ENCODE measurements at places on chromosomes 6 and 20.

- peak; percentile 42 for DNase-seq
These were observed 95.4 kb downstream of the OGFRL1 start for GRCh38 chr6:71383901-71384489.

- DNase-seq, result no peak
These were observed 55.9 kb downstream of the COL11A2 start for GRCh38 chr6:33136310-33136900.

DNA sequence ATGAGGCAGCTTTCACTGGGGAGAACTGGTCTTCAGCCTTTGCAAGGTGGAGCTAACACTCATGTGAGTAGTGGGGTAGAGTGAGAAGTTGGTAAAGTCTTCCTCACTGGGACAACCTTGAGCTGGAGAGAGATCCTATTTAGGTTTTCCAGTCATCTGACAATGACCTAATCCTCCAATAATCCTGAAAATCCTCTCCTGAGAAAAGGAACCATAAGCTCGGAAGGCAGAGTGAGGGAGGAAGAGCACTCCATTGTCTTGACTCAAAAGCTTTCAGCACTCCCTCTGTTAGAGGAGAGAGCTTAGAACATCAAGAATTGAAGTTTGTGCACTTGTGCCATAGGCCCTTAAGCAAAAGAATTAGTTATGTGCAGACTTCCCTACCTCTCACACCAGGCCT, 77.8 kb downstream of the TRAM2 start:
- no peak for DNase-seq

GRCh38 chr6:90466154-90466940, 120.5 kb downstream of the MAP3K7 start:
- no peak for DNase-seq

DNA sequence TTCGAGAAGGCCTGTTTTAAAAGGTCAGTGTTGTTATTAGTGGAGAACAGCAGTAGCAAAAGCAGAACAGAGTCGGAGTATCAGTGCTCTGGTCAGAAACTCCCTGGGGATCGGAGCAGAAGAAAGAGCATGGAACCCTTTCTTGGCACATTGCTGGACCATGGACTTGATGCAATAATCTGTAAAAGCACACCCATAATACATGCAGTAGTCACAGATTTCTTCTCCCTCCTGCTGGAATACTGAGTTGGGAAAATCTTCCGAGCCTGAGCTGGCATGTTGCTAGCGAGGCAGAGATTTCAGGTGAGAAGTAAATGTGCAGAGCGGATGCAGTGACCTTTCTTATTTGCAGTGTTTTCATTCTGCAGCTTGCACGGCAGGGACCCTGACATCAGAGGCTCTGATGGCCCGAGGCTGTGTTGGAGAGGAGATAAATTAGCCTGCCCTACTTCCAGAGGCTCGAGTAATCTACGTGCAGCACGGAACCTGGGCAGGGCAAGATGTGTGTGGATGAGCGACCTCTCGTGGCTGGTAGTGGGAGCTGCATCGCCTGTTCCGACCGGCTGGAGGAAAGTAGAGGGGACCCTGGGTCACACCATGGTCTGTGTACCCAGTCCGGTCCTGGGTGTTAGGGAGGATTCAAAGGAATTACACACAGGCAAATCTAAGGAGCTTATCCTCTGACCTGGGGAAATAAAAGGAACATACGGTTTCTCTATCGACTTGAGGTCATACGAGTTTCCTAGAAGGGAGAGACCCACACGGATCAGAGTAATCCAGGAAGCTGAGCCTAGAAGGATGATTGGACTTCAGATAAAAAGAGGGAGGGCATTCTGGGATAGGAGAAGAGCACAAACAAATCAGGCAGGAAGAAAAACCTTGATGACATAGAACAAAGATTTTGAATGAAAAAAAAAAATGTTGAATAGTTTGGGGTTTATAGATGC, 137.0 kb upstream of the STMND1 start:
- DNase-seq, result no peak

- no peak for DNase-seq
These were observed at the start of gene NTSR1 for GRCh38 chr20:62708591-62709536. Gene NTSR1 (plus strand): TSS chr20:62708836. CDS start chr20:62709208, 372 bp downstream.

- peak; percentile 76 for DNase-seq
These were observed 55.0 kb upstream of the KCNK16 start for GRCh38 chr6:39377539-39377950.

GRCh38 chr20:61900011-61900944, 165.4 kb downstream of the TAF4 start:
- DNase-seq, result no peak

DNA sequence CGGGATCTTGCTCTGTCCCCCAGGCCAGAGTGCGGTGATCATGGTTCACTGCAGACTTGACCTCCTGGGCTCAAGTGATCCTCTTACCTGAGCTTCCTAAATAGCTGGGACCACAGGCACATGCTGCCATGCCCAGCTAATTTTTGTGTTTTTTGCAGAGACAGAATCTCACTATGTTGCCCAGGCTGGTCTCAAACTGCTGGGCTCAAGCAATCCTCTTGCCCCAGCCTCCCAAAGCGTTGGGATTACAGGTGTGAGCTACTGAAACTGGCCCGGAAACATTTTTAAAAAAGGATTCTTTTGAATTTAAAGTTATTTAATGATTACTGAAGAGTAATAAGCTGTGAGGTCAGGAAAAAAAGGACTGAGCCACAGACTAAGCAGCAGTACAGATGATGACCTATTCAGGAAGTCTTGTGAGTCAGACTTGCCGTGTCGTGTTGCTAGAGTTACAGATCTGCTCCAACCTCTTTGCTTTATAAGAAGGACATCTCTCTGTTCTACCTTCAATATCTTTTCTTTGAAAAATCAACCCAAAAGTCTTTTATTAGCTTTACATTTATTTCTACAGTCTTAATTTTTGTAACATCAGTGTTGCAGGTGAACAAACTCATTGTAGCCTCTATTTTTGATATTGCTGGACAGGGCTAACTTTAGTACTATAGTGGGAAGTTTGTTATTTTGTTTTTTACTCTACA, 108.7 kb downstream of the NCOA3 start:
- DNase-seq, result no peak

GRCh38 chr6:14083751-14084150, 33.8 kb upstream of the CD83 start:
- no peak for DNase-seq

- DNase-seq, result no peak
These were observed 73.2 kb downstream of the AHI1 start for GRCh38 chr6:135424385-135424784.

DNA sequence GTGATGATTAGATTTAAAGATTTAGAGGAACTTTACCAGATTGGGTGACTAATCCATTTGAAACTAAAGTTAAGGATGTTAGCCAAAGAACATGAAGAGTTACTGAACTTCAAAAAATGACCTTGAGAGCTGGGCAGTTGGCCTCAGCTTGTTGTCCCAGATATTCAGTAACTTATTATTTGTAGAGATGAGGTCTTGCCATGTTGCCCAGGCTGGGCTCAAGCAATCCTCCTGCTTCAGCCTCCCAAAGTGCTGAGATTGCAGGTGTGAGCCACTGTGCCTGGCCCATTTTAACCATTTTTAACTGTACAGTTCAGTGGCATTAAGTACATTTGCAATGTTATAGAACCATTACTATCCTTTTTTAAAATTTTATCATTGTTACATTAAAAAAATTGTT, 161.5 kb downstream of the SLC16A10 start:
- no peak for DNase-seq

DNA sequence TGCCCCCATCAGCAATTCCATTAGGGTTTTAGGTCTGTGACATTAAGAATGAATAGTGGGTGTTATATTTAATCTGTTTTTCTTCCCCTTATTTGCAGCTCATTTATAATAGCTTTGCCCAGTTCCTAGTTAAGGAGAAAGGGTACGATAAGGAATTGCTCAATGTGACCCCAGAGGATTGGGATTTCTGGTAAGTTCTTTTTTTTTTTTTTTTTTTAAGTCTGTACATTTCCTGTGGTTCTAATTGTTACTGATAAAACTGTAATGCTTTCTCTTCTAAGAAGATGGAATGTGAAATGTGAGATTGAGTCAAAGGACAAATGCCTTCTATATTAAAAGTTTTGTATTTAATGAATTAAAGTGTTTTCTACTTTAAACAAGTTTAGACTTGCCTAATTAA, 5.5 kb downstream of the NT5DC1 start:
- DNase-seq, result no peak

- peak; percentile 69 for DNase-seq
These were observed at the start of gene NINL for GRCh38 chr20:25584905-25585704. Gene NINL (minus strand): TSS chr20:25585531. CDS start chr20:25526587, 58,944 bp downstream.

GRCh38 chr6:149268768-149269167, 48.7 kb upstream of the TAB2 start:
- DNase-seq, result no peak

DNA sequence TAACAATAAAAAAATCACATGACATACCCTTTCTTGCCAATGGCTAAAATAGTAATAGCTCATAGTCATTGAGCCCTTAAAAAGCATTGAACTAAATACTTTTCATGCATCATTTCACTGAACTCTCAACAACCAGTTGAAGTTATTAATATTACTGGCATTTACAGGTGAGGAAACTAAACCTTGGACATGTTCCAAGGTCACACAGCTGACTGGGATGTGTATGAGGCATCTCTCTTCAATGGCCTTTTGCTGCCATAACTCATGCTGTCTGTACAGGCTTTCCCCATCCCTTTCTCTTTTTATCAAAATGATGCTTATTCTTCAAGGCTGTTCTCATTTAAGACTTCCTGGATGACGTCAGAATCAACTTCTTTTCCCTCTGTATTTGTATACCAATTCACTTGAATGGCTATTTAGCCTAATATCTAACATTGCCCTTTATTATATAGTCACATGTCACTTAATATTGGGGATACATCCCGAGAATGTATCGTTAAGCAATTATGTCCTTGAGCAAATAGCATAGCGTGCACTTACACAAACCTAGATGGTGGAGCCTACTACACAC, 476.4 kb downstream of the KIF16B start:
- DNase-seq, result peak; percentile 4

DNA sequence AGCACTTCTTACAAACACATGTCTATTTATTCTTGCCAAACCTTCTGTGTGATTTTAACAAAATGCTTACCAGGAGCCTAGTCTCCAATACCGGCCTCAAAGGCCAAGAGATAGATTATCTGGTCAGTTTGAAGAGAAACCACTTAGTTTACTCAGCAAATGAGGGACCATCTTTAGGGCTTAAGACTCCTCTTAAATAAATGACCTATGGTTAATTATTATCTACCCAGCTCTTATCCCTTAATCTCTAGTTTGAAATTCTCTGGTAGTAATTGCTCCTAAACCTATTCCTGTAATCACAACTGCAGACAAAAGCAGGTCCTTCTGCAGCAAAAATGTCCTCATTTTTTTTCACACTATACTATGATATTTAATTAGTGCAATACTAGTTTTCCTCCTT, 301.8 kb downstream of the KIF16B start:
- DNase-seq, result no peak
